ENCODE measurements at places on chromosomes 12 and 14. TPM values are rescaled to one million over a fixed set of nuclear protein-coding genes. Genes with fewer than 3 reads are reported as not detected.

The TBC1D30 gene
- polyA plus RNA-seq, result 12.0 TPM

The ASIC1 gene
- 13.8 TPM for polyA plus RNA-seq

The TMEM132C gene
- polyA plus RNA-seq, result 3.0 TPM

The MYBPC1 gene
- 12.0 TPM for polyA plus RNA-seq

The IL26 gene
- polyA plus RNA-seq, result not detected

The RNFT2 gene
- polyA plus RNA-seq, result 16.3 TPM

The CBLN3 gene
- 3.3 TPM for polyA plus RNA-seq

The GPR162 gene
- polyA plus RNA-seq, result 59.9 TPM

The NEUROD4 gene
- not detected for polyA plus RNA-seq

The RBMS2 gene
- 5.2 TPM for polyA plus RNA-seq

The CABP1 gene
- 103 TPM for polyA plus RNA-seq

The CFAP54 gene
- 0.39 TPM for polyA plus RNA-seq

The TGM1 gene
- 1.8 TPM for polyA plus RNA-seq

The LRR1 gene
- 10.6 TPM for polyA plus RNA-seq

The TTC9 gene
- polyA plus RNA-seq, result 4.9 TPM

The SLC17A8 gene
- polyA plus RNA-seq, result 2.3 TPM

Data from brain (organoid and tissue), 16 donors.